ENCODE measurements at places on chromosomes 11 and 22.

- DNase-seq = no peak
Measured at GRCh38 chr11:1653541-1654387, 24.2 kb downstream of the KRTAP5-5 start.

DNA sequence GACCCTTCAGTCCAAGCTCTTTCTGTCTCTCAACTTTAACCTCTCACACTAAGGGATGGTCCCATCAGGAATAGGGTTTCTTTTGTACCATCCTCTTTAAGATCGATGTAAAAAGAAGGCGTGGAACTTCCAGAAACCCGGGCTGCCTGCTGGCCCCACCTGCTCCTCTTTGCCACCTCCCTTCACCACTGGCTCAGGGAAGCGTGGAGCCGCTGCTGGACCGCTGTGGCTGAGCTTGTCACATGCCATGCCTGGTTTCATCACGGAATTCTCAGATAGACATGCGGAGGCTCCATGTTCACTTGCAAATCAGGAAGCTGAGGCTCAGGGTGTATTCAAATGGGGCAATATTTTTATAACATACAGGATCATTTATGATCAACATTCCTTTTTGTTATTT is 399.7 kb downstream of the BRD1 start:
- DNase-seq = no peak

GRCh38 chr22:19525666-19526065 is 1.5 kb upstream of the CLDN5 start:
- DNase-seq = no peak

GRCh38 chr11:40226654-40227053 is 1232.8 kb downstream of the LRRC4C start:
- no peak for DNase-seq

- DNase-seq = no peak
Measured at GRCh38 chr11:95999711-96000406, 76.0 kb upstream of the MTMR2 start.

GRCh38 chr22:23219822-23220484 is 39.6 kb downstream of the BCR start:
- DNase-seq = no peak

All from HTR-8/SVneo (cell line).